Activated CD4-positive, alpha-beta T cell treated with anti-CD3 and anti-CD28 coated beads, Interleukin-2, Interleukin-4, amounts not matched to agents 100 ng/mL and 50 ng/mL, durations not matched to agents 16 hours and 8 hours (primary cell): ENCODE measurements at places on chromosomes 7 and 10.
A peak's percentile ranks its signal among the peaks of the same experiment; 100 is the strongest.

DNA sequence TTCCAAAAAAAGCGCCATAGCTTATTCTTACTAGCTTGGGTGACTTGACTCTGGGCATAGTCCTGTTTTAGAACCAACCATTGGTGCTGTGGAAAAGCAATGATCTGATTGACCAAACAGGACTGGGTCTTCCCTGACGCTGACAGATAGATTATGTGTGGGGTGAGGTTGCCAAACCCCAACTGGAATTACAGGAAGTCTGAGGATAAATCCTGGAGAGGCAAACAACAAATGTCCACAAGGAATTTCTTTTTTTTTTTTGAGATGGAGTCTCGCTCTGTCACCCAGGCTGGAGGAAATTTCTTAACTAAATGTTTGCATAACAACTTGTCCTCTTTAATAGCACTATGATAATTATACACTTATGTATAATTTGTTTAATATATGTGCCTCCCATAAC is 19.2 kb downstream of the GCC1 start:
- DNase-seq = no peak

DNA sequence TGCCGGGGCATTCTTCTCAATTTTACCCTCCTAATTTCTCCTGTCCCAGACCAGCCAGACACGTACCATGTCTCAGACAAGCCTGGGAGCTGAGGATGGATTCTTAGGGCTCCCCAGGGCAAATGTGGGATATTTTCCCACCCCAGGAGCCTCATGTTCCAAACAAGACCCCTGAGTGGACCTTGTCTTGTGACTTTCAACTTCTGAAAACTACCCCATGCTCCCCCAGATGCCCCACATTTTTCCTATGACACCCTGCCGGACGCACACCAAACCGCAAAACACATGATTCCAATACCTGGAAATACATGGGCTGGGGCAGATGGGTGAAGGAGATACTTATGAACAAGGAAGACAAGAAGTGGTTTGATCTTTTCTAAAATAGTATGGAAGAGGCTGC is 874 bp downstream of the GIMAP5 start:
- DNase-seq = no peak

GRCh38 chr10:81978238-81978637 is 103.2 kb downstream of the NRG3 start:
- no peak for DNase-seq

DNA sequence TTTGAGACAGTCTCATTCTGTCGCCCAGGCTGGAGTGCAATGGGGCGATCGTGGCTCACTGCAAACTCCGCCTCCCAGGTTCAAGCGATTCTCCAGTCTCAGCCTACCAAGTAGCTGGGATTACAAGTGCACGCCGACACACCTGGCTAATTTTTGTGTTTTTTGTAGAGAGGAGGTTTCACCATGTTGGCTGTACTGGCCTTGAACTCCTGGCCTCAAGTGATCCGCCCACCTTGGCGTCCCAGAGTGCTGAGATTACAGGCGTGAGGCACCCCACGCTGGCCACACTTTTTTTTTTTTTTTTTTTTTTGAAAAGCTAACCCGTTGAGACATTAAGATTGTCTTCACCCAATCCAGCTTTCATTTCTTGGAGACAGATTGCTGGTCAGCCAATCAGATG is 2.1 kb downstream of the ZNF273 start:
- no peak for DNase-seq

DNA sequence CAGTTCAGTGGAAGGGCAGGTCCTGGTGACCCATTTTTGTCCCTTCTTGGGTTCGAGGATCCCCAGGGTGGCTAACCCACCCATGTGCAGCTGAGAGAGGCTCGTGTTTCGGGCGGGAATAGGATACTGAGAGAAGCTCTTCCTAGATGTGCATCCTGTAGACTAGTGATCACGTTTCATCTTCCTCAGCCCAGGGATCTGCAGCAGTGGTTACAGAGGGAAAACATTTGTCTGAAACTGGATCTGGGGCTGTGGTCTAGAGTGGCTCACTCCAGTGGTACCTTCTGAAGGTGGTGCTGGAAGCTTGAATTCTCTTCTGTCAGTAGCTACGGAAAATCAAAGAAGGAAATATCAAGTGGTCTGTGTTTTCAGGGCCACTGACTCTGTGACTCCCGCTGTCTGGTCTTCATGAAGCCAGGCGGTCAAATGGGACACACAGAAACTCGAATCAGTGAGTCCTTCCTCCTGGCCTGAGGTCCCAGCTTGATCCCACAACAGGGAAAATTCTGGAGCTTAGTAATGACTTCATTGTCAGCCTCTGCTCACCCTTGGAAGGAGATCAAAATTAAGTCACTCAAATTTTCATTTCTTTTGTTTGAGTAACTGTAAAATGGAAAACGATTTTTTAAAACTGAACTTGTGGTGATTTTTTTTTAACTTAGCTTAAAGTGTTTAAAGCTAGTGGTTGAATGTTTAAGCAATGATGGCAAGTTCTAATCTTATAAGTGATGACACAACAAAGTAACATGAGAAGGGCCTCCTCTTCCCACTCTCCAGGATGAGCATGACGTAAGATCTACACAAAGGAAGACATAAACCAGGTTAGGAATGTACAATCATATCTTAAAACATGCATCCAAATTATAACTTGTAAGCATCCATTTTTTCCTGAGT is 469.3 kb upstream of the KLF6 start:
- no peak for DNase-seq

DNA sequence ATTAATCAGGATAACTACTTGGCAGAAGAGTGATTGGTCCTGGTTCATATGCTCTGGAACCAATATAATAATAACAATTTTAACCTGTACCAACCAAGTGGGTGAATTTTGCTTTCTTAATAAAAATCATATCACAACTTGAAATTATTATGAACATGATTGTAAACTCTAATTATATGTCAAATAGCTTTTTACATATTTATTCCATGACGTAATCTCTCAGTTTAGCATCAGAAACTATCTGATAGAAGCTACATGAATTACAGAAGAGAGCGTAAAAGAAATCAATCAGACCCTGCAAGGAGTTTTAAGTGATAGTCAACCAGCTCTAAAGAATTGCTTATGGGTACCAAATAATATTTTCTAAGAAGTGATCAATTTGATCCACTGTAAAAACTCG is 10.1 kb downstream of the GNG11 start:
- no peak for DNase-seq

- no peak for DNase-seq
Measured at GRCh38 chr10:51886438-51887068, 187.2 kb upstream of the CSTF2T start.

- no peak for DNase-seq
Measured at GRCh38 chr7:8514781-8515519, 81.5 kb downstream of the NXPH1 start.

DNA sequence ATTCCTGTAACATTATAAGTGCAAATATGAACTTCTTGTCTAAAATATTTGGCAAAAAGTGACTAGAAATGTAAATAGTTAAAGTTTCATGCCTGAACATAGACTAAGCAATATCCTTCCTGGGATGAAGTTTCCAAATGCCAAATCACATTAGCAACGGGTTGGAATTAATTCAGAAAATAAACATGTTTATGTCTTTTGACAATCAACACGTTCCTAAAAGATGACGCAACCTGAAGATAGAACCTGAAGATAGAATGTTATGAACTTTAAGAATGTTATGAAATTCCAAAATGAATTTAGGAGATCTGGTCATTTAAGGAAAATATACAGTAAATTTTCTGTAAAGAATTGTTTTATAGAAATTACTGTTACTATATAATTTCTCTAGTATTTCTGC is 9.2 kb downstream of the LAMB4 start:
- DNase-seq = no peak

DNA sequence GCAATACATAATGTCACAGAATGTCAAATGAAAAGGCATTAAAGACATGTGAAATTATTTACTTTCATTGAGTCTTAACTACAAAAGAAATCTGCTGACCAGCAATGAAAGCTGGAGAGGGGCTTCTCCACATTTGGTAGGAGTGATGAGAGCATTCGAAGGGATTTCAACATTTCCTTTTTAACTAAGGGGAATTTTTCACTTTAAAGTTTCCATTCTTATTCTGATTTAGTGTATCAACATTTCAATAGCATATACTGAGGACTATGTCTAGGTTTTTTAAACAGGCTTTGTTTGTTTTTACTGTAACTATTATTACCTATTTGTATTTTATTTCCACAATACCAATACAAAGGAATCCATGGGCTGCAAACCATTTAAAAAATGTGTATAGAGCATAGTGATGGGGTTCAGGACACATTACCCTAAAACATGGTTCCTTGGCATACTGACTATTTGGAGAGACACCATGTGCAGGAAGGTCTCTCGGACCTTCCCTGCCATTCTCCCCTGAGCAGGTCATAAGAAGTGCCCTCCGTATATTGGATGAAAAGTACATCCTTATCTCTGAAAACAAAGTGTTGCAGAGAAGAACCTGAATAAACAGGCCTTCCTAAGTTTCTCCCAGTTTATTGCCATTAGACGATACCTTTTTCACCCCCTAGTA is 278.7 kb downstream of the DOCK4 start:
- no peak for DNase-seq

DNA sequence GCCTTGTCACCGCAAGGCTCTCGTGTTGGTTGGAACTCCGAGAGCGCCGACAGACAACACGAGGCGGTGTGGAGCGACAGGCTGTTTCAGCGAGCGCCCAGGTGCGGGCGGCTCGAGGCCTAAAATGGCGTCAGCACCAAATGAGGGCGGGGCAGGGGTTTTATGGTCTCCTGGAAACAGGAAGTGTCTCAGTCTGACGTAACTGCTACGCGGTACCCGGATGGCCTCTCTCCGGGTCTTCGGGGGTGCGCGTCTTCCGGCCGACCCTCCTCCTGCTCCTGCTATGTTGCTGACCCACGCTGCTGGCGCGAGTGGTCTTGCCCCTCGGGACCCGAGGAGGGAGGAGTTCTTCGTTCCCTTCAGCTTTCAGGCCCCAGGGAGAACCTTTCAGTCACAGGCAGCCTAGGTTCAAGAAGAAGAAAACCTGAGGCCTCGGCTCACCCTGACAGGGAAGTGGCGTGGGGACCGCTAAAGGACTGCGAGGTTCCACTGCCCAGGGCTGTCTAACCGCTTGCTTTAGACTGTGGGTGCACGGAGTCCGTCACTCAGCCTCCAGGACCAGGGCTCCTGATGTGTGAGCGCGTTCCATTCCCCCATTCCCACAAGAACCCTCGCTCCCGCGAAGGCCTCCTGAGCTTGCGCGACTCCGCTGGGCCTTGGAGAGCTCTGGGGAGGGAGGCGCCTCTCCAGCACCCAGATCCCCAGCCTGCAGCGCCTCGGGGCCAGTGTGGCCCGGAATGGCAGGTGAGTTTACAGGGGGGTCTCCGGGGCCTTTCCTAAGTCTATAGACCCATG is 77.3 kb downstream of the GLRX3 start:
- DNase-seq = no peak

- no peak for DNase-seq
Measured at GRCh38 chr7:33698041-33698440, 207.3 kb upstream of the BMPER start.

- DNase-seq = no peak
Measured at GRCh38 chr10:111579473-111579872, 502.6 kb downstream of the ADRA2A start.

DNA sequence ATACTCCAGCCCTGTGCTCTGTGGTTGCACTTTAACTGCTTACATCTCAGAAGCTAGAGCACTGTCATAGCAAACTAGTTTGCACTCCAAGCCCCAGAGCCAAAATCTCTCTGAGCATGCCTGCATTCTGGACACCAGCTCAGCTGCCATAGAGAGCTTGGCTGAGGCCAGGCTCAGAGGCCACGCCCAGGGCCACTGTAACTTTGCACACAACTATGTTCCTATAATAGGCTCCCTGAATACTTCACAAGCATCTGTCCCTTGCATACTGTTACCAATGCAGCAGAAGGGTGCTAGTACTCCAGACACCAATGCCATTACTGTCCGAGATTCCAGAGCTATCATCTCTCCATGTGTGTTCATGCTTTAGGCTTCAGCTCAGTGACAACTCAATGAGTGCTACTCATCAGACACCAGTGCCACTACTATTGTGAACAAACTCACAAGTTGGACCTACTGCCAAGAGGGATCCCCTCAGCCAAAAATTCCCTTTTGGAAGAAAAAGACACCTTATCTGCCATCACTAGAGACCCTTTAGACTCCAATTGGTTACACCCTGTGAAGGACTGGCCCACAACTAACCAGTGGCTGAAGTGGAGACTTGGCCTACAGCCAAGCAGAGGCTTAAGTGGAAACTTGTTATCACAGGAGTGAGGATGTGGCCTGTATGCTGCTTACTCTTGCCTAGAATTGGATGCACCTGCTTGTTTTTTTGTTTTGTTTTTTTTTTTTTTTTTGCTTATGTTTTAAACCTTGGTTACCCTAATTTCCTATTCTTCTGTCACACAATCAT is 211.6 kb upstream of the MAGI2 start:
- no peak for DNase-seq

- DNase-seq = no peak
Measured at GRCh38 chr10:118497227-118497626, 98.2 kb downstream of the PRLHR start.

- no peak for DNase-seq
Measured at GRCh38 chr7:116218051-116218645, 7.8 kb downstream of the TES start.

- DNase-seq = no peak
Measured at GRCh38 chr7:55510621-55511020, 61.7 kb downstream of the VOPP1 start.

- DNase-seq = no peak
Measured at GRCh38 chr10:100216006-100216405, 13.4 kb downstream of the CHUK start.

GRCh38 chr10:96395931-96396877 is 37.4 kb upstream of the OPALIN start:
- DNase-seq = peak; percentile 61

- no peak for DNase-seq
Measured at GRCh38 chr10:5546891-5547680, 22.3 kb downstream of the CALML3 start.

DNA sequence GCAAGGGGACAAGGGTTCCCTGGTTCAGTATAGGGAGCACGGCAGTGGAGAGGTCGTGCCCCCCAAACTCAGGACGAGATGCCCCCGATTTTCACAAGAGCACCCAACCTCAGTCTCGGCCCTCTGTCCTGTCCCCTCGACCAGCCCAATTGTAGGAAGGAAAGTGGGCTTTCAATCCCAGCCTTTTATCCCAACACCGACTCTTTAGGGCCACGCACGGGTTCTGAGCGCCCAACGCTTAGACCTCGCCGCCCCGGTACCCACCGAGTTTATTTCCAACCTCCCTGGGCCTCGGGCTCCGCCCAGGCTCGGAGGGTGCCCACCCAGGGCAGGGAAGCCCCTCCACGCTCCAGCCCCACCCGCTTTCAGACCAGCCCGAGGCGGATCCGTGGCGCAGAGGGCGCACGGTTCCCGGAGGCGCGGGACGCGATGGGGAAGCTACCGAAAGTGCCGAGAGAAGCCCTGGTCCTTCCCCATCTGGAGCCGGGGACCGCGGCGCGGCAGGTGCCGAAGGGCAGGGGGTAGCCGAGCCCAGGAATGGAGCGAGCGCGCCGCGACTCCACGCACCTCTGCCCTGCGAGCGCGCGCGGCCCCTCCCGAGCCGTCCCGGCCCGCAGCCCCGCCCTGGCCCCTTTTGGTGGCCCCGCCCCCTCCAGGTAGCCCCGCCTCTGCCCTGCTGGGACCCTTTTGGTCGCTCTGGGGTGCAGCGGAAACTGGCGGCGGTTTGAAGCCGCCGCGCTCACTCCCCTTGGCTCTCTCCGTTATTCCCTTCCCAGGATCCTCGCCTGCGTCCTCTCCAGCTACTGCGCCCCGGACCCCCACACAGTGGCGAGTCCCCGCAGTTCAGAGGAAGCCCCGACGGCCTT is 20.4 kb downstream of the GRID2IP start:
- DNase-seq = peak; percentile 25
